ENCODE measurements at places on chromosomes 1 and 21.

- no peak for DNase-seq
Observed at GRCh38 chr1:236090741-236091147, 25.9 kb upstream of the NID1 start.

- no peak for DNase-seq
Observed at GRCh38 chr1:174740249-174740968, 259.3 kb upstream of the CACYBP start.

- no peak for DNase-seq
Observed at GRCh38 chr1:211524521-211524920, 32.6 kb upstream of the RD3 start.

GRCh38 chr1:50977575-50978143 lies 7.6 kb downstream of the CDKN2C start:
- DNase-seq = no peak

GRCh38 chr21:39388811-39389155 lies 39.9 kb upstream of the HMGN1 start:
- no peak for DNase-seq

GRCh38 chr1:240946926-240947325 lies 335.0 kb upstream of the GREM2 start:
- DNase-seq = no peak

- no peak for DNase-seq
Observed at GRCh38 chr1:66175581-66175980, 358.4 kb upstream of the SGIP1 start.

DNA sequence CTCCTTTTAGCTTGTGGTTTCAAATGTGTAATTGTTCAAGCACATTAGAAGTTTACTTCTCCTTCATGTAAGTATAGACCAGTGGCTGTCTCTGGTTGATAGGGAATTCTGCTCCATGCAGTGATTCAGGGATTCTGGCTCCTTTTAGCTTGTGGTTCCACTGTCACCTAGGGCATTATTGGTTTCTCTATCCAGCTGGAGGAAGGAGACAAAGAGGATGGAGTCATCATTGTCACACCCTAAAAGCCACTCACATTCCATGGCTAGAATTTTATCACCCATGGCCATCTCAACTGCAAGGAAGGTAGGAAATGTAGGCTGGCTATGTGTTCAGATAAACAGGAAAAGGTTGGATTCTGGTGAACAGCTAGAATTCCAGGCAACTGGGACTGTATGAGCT lies 131.2 kb downstream of the URB2 start:
- DNase-seq = no peak

DNA sequence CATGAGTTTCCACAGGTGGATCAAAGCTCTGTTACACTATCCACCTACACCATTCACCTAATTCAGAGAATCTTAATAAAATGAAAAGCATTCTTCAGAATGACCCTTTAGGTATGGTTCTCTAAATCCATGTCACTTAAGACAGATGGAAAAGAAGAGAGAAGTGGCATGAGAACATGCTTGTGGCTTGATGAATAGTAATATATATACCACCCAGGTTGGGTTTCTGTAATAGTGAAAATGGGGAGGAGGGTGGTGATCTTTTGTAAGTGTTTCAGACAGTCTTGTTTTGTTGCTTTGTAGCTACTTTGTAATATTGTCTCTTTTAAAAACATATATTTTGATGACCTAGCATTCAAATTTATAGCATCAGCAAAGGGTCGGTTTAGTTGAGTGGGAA lies 469.8 kb downstream of the USP25 start:
- no peak for DNase-seq

- no peak for DNase-seq
Observed at GRCh38 chr1:9634582-9634981, 16.9 kb upstream of the PIK3CD start.

DNA sequence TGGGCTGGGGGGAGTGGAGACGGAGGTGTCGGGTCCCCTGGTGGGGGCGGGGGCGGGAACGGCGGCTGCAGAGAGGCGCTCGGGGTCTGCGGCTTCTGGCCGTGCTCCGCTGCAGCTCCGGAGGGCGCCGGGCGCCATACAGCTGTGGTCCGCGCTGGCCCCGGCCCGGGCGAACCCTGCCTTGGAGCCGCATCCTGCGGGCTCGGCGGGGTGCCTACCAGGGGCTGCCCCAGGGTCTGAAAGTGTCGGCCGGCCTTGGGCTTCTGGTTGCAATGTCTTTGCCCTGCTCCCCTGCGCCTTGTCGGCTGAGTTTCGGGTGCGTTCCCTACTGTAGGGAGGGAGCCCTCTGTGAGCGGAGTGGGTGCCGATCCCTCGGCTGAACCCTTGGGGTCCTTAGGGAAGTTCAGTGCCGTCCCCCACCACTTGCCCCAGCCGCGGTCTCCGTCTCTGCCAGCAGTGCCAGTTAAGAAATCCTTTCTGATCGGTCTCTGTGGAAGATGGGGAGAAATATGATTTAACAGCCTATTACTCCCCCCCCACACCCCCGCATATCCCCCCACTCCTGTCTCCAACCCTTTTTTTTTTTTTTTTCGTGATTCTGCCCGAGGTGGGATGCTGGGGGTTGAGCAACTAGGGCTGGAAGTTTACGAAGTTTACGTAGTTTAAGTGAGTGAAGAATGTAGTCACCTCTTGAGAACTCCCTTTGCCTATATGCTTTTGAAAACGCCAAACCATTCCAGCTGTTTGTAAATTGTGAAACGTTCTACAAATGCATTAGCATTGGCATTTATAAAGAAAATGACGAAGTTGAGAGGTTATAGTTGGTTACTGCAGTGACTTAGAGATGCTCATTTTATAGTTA lies 588 bp downstream of the NEXN start:
- DNase-seq = no peak

- no peak for DNase-seq
Observed at GRCh38 chr1:182144646-182145030, 83.1 kb upstream of the ZNF648 start.

GRCh38 chr21:14560555-14560954 lies 14.4 kb upstream of the SAMSN1 start:
- DNase-seq = no peak

DNA sequence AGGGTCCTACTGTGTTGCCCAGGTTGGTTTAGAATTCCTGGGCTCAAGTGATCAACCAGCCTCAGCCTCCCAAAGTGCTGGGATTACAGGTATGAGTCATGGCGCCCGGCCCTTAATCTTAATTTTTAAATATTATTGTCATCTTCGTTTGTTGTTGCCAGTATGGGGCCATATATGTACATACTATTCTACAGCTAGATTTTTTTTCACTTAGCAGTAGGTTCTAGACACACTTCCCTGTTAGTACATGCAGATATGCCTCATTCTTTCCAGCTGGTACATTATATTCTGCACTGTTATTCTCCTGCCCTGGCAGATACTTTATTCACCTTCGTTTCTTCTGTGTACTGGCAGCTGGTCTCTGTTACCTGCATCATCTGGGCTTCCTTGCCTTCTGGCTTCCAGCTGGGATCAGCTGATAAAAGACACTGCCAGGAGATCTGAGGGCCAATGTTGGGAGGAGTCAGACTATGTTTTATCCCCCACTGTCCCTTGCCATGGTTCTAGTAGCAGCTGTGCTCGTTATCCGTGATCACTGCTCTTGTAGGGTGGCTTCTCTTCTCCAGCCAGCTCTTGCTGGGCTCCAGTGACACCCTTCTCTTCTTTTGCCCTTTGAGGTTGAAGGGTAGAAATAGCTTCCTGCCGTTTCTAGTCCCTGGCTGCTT lies 24.7 kb downstream of the ST3GAL3 start:
- DNase-seq = no peak

DNA sequence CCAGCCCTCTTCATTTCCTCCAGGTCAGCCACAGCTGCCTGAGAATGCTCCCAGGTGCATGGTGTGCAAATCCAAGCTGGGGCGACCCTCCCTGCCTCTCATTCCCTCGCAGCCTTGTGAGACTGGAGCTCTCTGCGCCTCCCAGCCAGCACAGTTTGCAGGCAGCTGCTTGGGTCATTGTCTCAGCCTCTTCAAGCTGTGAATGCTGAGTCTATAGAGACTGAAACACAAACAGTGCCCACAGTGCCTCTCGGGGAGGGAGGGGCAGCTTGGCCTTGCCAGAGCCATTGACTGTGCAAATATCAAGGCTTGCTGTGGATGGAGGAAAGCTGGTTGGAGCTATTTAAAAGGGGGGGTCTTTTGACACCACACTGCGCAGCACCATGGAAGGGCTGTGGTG lies 10.6 kb downstream of the PLXNA2 start:
- no peak for DNase-seq

DNA sequence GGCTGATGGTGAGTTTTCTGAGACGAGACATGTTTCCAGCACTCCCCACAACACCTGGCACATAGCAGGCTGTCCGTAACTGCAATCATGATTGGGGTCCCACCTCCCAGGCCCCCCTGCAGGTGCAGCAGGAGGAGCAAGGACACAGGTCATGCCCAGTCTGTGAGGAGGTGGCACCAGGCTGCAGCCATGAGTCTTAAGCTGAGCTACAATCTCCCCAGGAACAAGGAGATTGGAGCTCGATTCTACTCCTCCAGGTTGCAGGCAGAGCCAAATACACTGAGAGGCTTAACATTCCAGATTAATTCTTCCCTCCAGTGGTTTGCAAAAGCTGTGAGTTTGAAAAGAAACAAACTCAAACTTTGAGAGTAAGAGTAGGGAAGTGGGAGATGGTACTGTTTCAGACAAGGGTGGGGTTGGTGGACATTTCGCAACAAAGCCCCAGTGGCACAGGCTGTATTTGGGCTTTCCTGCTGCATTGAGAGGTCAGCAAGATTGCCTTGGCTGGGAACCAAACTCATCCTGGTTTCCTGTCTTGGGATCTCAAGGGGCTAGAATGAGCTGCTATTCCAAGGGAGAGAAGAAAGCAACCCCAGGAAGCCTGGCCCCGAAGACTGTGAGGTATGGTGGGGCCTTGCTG lies 64.8 kb upstream of the GALNT2 start:
- no peak for DNase-seq

DNA sequence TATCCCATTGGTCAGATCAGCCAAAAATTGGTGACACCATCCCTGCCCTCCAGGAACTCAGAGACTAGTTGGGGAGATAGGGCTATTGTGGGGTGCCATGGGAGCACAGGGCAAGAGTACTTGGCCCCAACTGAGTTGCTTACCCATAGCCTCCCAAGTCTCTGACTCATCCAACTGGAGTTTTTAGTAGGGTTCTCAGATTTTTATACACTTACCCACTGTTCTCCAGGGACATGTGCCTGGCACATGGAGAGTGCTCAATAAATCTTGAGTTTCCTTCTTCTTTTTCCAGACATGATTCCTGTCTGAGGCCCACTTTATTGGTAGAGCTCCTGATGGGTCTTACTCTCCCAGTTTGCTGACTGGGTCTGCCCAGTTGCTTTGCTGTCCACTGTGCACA lies 56.7 kb downstream of the OVGP1 start:
- DNase-seq = no peak

- peak; percentile 43 for DNase-seq
Observed at GRCh38 chr1:23528250-23528978, 2.6 kb downstream of the E2F2 start.

- no peak for DNase-seq
Observed at GRCh38 chr1:56432166-56432971, 147.0 kb downstream of the PLPP3 start.

DNA sequence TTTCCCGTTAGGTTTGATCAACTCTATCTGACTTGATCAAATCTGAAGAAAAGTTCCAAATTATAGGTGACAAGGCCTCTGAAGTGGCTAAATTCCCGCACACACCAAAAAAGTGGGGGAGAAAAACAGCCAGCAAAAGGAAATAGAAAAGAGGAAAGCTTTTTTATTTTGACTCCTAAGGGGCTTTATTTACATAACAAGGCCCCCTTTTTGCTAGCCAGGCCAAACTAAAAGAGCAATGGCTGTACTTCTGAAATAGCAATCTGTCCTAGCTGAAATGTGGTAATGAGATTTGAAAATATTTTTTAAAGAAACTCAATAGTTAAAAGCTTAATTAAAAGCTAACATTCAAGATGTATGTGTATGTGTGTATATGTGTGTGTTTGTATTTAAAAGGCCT lies 311.5 kb upstream of the POGK start:
- DNase-seq = no peak

DNA sequence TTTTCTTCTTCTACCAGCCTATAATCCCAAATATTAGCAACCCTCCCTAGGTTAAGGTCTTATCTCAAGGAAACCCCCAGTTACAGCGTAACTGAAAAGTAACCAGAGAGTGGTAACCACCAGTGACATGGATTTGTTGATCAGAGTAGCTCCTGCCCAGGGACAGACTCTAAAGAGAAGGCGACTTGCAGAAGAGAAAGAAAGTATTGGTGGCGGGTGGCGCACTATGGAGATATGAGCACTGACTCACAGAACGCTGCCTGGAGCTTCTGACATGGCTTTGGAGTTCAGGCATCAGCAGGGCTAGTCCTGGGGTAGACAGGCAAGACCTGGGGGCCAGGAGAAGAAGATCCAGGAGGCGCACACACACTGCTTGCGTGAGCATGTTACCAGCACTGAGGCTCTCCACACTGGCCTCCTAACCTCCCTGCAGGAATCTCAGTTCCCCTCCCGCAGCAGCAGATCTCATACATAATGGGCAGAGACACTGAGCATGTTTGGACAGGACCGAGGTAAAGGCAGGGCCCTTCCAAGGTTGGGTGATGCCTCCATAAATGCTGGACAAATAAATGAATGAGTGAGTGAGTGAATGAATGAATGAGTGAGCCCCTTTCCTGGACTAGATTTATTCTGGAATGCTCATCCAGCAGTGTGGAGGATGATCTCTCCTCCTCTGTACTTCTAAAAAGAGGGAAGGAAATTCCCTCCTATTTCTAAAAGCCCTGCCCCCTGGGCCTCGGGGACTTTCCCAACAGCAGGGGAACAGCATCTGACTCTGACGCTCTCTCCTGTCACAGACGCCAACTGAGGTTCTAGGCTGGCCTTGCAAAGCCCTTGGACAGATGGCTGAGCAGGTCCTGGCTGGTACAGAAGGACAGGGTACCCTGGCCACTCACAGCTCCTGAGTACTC lies 175.5 kb downstream of the CLIC6 start:
- no peak for DNase-seq

DNA sequence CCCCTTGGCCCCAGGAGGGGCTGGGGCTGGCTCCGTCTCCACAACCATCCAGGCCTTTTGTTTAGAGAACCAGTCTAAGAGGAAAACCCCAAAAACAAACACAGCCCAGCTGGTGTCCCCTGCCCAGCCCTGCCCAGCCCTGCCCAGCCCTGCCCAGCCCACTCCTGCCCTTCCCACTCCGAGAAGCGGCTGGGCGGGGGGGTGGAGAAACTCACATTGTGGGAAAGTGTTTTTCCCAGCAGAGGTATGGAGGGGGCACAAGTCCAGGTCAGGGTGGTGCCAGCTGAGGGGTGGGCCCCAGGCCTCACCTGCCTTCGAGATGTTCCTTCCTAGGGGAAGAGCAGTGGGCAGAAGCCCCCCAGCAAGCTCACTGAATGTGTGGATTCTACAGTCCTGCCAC lies 10.0 kb upstream of the FAM131C start:
- DNase-seq = no peak
